Activated T-cell treated with anti-CD3 and anti-CD28 coated beads, Interleukin-2, amount 50 U/mL, for 24 hours (primary cell): ENCODE measurements at places on chromosomes 2 and 18.

- no peak for DNase-seq
Measured at GRCh38 chr18:54359233-54359632, 1.5 kb downstream of the C18orf54 start.

GRCh38 chr2:239349453-239350135, 51.2 kb downstream of the HDAC4 start:
- no peak for DNase-seq

- no peak for DNase-seq
Measured at GRCh38 chr2:231666171-231667095, 41.9 kb upstream of the PTMA start.

- DNase-seq = no peak
Measured at GRCh38 chr2:105249181-105249580, 7.6 kb downstream of the GPR45 start.

GRCh38 chr2:18600255-18600613, 10.9 kb upstream of the NT5C1B start:
- no peak for DNase-seq

GRCh38 chr2:60556576-60557485, 3.4 kb upstream of the BCL11A start:
- DNase-seq = no peak

DNA sequence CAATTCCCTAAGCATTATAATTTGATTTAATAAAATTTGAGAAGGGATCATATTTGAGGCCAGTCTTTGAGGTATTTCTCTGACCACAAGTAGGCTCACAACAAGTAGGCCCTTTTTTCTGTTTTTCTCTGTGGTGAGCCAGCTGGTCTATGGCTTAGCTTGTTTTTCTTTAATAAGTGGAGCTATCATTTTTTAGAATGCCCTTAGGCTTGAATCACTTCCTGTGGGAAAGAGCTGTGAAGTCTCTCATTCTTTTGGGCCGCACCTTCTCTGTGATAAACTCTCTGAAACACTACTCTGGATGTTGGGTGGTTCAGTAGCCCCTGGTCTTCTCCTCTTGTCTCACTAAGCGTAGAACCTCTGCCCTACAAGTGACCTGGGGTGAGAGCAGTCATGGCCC, 235.9 kb downstream of the SUCLG1 start:
- no peak for DNase-seq

GRCh38 chr2:54483426-54483825, 27.3 kb downstream of the SPTBN1 start:
- DNase-seq = no peak

DNA sequence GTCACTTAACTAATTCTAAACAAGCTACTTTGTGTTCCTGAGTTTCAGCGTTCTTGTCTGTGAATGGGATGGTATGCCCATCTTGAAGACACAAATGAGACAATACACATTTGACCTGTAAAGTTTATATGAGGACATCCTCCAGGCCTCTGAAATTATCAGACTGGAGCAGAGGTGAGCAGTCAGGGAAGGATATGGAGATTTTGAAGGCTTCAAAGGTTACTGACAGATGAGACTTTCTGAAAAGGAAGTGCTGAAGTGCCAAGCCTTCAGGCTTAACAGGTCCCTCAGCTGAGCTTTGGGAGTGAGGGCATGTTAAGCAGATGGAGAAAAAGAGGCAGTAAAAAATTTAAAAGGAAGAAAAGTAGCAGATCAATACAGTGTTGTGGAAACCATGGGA, 110.9 kb upstream of the FOSL2 start:
- no peak for DNase-seq

DNA sequence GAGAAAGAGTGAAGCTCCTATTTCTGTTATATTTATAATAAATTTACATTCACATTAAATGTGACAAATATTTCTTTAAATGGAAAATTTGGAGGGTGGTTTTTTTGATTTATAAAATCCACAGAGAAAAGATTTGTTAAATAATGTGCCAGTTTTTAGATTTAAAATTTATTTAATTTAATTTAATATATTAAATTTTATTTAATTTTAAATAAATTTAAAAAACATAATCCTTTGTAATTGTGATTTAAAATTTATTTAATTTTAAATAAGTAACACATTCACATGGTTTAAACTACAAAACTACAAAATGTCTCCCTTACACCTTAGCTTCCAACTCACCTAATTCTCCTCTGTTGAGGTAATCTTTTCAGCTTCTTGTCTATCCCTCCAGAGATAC, 123.3 kb downstream of the UBE2E3 start:
- DNase-seq = no peak

DNA sequence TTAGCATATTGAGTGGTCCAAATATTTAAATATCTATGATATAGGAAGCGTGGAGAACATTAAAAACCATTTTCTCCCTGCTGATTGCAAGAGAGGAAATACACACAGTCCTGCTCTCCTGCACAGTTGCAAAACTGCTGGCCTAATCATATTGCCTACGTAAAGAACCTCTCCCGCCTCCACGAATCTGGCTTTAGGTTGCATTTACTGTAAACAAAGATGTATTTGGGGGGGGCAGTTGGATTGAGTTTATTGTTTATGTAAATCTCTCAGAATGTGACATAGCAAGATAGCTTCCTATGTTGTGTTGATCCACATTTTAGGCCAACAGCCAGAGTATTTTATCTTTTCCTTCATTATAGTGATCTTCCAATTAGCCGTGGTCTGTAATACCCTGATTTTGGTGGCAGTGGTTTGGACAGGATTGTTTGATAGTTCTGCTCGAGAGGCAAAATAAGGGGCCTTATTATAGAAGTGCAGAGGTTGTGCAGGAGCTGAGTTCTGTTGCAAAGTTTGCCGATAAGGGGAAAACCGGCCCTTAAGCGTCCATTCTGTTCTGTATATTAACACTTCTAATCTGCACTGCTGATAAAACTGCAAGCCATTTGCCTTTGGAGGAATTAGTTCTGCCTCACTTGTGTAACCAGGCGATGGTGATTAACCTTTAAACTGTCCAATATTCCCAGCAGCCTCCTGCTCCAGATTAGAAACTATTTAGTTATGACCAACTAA, 101.6 kb upstream of the SIX3 start:
- no peak for DNase-seq

GRCh38 chr2:207883002-207883780, 113.5 kb upstream of the FZD5 start:
- DNase-seq = no peak

GRCh38 chr18:9032519-9032918, 70.0 kb upstream of the NDUFV2 start:
- DNase-seq = no peak

DNA sequence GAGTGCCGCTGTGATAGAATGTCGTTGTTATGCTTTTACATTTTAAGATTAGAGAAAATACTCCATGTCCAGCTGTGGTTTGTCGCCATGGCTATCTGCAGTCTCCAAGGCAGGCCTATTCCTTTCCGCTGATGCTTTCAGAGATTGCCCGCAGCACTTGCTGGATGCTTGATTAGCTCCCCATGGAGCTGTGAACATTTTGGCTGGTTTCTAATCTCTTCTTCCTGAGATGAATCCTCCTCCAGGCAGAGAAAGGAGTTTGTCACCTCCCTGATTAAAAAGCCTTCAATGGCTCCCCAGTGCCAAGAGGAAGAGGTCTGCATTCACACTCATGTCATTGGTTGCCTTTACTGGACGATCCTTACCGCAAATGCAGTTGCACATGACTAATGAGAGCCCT, 32.6 kb upstream of the LPIN1 start:
- DNase-seq = no peak

DNA sequence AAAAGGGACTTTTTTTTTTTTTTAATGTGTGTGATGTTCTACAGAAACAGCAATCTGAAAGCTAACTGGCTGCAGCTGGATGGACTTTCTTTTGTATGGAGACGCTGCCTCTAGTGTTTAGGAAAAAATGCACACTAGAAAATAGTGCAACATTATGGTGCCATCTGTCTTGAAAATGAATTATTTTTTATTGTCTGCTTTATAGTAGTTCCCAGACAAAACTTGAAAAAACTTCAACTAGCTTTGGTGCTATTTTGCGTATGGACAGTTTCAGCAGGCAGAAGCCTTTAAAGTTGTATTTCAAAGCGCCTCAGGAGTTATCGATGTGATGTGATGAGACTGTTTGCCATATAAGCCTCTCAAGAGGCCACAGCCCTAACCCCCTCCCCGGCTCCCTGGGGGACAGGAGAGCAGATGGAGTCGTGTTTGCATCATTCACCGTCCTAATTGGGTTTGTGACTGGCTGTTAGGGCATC, 86.9 kb downstream of the LTBP1 start:
- DNase-seq = no peak

- no peak for DNase-seq
Measured at GRCh38 chr2:43121580-43122314, 104.7 kb downstream of the ZFP36L2 start.

DNA sequence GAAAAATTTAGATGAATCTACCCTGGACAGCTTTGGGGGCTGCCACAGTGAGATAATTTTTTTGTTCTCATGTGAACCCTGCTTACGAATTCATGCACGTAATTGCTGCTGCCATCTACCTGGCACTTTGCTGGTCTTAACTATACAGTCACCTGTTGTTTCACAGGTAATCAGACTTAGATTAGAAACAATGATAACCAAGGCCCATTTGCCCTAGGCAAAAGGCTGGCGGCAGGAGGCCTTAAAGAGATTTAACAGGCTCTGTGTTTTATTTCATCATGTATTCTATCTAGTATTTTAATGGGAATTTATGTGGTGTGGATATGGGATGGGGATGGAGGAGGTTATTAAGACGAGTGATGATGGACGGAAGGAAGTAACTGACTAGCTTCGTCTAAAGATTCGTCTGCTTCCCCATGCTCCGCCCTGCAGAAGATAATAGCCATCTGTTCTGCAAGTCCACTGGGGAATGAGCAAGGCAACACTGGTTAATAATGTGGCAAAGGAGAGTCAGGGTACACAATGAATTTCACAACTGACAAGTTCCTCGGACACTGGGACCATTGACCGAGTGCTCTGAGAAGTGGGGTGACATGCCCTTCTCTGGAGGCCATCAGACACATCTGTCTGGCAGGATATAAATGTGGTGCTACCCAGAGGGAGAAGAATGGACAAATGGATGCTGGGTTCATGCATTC, 291.8 kb upstream of the TNP1 start:
- no peak for DNase-seq

DNA sequence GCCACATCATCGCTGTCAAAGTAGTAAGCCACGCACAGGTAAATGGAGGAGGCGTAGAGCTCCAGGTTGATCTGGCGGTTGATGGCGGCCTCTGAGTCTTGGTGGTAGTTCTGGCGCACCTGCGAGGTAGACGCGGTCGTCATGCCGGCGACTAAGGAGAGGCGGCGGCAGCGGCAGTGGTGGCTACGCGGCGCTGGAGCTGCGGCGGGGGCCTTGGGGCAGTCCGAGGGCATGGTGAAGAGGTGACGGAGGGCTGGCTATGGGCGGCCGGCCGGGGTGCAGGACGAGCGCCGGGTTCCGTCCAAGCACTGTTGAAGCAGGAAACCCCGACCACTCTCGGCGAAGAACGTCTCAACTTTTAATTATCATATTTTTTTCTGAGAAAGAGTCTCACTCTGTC, 12.7 kb upstream of the ZNF513 start:
- no peak for DNase-seq

GRCh38 chr2:106316915-106317314, 122.8 kb upstream of the UXS1 start:
- DNase-seq = no peak

GRCh38 chr2:45542013-45542412, 69.1 kb downstream of the SRBD1 start:
- DNase-seq = no peak

DNA sequence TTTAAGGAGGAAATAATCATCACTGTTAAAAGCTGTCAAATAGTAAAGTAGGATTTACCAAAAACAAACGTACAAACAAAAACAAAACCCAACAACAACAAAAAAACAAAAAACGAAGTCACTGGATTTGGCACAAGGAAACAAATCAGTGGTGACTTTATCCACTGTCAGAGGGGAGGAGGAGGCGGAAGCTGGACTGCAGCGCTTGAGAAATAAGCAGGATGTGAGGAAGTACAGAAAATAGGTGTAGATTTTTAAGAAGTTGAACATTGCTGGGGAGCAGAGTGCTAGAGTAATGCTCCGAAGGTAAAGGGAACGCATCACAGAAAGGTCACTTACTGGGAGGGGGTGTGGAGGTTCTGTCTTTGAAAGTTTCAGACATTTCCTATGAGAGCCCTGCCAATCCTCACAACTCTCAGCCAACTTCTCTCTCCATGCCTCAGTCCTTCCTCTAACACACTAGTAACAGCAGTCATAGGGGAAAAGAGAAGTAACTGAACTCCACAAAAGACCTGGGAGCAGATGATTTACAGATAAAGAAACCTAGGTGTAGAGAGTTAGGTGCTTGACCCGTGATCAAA, 220.2 kb upstream of the SMAD7 start:
- DNase-seq = no peak

- DNase-seq = no peak
Measured at GRCh38 chr2:6800553-6800952, 65.2 kb downstream of the CMPK2 start.

DNA sequence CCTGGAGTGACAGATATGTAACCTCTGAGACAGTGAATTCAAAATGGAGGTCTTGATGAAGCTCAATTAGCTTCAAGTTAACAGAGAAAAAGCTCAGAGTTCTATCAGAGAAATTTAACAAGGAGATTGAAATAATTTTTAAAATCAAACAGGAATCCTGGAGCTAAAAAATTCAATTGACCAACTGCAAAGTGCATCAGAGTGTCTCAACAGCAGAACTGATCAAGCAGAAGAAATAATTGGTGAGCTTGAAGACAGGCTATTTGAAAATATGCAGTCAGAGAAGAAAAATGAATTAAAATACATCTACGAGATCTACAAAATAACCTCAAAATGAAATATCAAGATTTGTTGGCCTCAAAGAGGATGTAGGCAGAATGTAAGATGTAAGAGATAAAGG, 30.4 kb upstream of the BMP10 start:
- no peak for DNase-seq
